Left colon (tissue), 2 donors: ENCODE measurements at places on chromosomes 16 and 17. TPM values are rescaled to one million over a fixed set of nuclear protein-coding genes. Genes with fewer than 3 reads are reported as not detected.

CX3CL1 gene
- total RNA-seq = 4.7 TPM

WFDC1 gene
- 4.3 TPM for total RNA-seq

TP53TG3C gene
- total RNA-seq = not detected

PROCA1 gene
- 1.4 TPM for total RNA-seq

KRTAP17-1 gene
- total RNA-seq = not detected

PPP1R1B gene
- total RNA-seq = 259 TPM

PARD6A gene
- total RNA-seq = 4.4 TPM

CMTM4 gene
- total RNA-seq = 168 TPM

IRF8 gene
- total RNA-seq = 41.9 TPM

HAP1 gene
- 0.73 TPM for total RNA-seq

SENP3 gene
- 30.9 TPM for total RNA-seq

C17orf67 gene
- total RNA-seq = 2.2 TPM

PLXDC1 gene
- total RNA-seq = 2.3 TPM

ATAD5 gene
- total RNA-seq = 3.7 TPM

ASPA gene
- 1.0 TPM for total RNA-seq

TPSG1 gene
- 60.7 TPM for total RNA-seq

FOXN1 gene
- total RNA-seq = 0.64 TPM

DNA sequence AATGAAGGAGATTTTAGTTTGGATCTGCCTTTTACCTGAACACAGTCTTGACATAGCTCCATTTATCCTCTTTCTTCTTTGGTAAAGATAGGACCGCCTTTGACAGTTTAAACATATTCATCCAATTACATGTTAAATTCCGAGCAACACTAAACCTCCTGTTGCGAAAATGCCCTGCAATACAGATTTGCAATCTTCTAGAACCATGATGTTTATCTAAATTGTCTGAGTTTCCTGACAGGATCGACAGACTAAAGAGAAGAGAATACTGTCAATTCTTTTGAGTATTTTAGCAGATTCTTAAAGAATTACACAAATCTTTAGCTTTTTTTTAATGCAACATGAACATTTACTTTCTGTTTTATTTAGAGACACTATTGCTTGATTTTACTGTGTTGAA is 1145.5 kb downstream of the CDH11 start:
- DNase-seq = no peak

GRCh38 chr17:81132197-81132540 is 33.1 kb upstream of the PVALEF start:
- DNase-seq = no peak

DNA sequence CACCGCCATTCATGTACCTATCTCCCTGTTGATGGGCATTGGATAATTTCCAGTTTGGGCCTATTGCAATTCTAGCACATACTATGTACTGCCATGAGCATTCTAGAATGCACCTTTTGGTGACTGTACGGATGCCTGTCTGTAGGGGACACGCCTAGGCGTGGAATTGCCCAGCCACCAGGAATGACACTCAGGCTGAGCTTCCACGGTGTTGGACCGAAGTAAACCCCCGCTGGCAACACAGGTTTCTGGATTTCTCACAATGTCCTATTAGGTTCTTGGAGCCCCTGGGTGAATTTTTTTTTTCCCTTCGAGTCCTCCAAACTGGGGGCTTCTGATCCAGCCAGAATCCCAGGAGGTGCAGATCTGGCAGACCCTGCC is 146.6 kb downstream of the IRF8 start:
- DNase-seq = no peak

- DNase-seq = no peak
These were observed 21.2 kb downstream of the SAP30BP start for GRCh38 chr17:75688209-75688825.

GRCh38 chr16:81647527-81647926 is 131.6 kb upstream of the PLCG2 start:
- DNase-seq = no peak

GRCh38 chr17:46064460-46064859 is 65.4 kb downstream of the STH start:
- DNase-seq = no peak

DNA sequence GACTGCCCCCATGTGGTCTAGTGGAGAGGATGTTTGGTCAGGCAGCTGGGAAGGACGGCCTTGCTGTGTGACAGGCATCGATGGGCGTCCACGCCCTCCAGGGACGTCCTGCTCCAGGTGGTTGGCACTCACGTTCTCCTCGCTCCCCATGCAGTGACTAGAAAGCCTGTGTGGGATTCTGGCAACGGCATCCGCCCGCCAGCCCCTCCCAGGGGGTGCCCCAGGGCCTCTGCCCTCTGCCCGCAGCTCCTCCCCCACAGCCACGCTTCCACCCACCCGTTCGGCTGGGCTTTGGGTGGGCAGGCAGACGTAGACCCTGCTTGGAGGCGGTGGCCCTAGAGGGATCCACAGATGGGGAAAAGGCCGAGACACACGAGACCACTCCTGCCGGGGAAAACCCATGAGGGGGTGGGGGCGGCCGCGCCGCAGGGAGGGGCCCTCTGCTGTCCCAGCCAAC is 4.7 kb upstream of the IL17C start:
- DNase-seq = peak; percentile 72

GRCh38 chr16:51025588-51026290 is 125.3 kb downstream of the SALL1 start:
- no peak for DNase-seq

DNA sequence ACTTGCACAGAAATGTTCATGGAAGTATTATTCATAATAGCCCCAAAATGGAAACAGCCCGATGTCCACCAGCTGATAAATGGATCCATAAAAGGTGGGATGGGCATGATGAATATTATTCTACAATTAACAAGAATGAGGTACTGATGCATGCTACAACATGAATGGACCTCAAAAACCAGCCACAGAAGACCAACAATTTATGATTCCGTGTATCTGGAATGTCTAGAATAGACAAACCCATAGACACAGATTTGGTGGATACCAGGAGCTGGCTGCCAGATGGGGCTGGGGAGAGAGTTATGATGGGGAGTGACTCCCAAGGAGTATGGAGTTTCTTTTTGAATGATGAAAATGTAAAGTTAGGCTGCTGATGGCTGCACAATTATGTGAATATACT is 10.8 kb upstream of the NAGLU start:
- DNase-seq = no peak

GRCh38 chr16:58329135-58329534 is 34.3 kb upstream of the PRSS54 start:
- no peak for DNase-seq

DNA sequence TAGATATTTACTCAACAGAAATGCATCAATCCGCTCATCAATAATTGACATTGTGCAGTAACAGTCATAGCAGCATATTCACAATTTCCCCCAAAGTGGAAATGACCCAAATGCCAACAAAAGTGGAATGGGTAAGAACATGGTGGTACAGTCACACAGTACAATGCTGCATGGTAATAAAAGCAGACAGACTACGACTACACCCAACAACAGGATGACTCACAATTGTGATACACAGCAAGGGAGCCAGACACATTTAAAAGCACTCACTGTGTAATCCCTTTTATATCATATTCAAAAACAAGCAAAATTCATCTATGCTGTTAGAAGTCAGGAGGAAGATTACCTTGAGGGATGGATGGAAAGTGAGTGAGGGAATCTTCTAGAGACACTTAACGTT is 76.5 kb upstream of the NUDT7 start:
- no peak for DNase-seq

- no peak for DNase-seq
These were observed 58.2 kb downstream of the NACA2 start for GRCh38 chr17:61532826-61533225.

DNA sequence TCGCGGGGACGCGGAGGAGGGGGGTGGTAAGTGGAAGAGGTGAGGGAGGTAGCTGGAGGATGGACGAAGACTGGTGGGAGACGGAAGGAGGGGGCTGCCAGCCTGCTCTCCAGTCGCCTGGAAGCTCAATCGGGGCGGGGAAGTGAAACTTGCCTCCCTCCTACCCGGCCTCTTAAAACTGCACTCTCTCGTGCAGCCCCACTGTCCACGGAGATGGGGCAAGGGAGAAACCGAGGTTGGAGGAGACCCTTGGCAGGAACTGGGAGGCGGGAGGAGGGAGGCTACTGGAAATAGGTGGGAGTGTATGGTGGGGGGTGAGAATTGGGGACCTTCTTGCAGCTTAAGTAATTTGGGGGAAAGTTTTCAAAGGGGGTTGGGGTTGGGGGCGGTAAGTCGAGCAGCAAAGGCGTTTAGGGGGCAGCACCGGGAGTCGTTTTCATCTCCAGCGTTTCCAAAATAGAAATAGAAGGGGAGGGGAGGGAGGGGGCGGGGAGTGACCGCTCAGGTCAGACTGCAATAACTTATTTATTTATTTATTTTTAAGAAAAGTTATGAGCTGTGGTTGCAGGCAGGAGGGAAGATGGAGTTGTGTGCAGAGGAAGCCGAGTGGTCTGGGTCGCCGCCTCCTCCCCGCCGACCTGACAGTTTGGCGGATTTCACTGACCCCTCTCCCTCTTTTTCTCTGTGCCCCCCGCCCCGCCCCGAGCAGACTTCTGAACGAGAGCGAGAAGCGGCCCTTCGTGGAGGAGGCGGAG is 1.4 kb downstream of the SOX9 start:
- DNase-seq = peak; percentile 32

- no peak for DNase-seq
These were observed 1.8 kb downstream of the ZSCAN10 start for GRCh38 chr16:3097266-3097665.

GRCh38 chr16:52547004-52547833 is at the start of gene TOX3:
Gene TOX3 (minus strand): TSS chr16:52547143. CDS start chr16:52546723, 420 bp downstream.
- peak; percentile 73 for DNase-seq

DNA sequence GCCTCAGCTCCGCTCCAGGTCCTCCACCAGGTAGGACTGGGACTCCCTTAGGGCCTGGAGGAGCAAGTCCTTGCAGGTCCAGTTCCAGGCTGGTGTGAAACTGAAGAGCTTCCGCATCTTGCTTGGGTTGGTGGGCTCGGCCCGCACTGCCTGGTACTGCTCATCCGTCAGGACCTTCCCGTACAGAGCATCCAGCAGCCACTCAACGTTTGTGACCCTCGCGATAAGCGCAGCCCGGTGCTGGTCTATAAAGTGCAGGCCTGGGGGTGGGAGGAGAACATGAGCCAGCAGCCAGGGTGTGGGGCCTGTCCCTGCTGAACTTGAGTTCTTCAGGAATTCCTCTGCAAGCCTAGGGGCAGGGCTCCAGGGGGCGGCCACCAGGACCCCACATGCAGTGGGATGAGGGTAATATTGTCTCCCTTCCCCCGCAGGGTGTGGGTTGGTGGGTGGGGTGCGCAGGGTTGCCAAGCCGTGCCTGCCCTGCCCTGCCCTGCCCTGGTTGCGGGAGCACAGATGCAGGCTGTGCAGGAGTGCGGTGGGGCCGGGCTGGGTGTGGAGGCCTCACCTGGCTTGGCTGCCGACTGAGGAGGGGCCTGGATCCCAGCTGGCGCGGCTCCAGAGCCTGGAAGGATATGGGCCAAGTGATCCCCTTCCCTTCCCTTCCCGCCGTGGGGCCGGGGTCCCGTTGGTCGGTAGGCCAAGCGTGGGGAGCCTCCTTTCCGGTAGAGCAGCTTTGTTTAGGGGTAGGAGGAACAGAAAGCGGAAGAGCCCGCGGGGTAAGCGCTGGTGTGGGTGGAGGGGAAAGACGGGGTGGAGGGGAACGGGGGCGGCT is 762 bp downstream of the PYCARD start:
- peak; percentile 78 for DNase-seq

GRCh38 chr17:16415031-16415924 is at the start of gene TRPV2:
Gene TRPV2 (plus strand): TSS chr17:16415571. CDS start chr17:16417669, 2,098 bp downstream.
- no peak for DNase-seq

- peak; percentile 95 for DNase-seq
These were observed 55.1 kb downstream of the ZNRF1 start for GRCh38 chr16:75053791-75054555.

DNA sequence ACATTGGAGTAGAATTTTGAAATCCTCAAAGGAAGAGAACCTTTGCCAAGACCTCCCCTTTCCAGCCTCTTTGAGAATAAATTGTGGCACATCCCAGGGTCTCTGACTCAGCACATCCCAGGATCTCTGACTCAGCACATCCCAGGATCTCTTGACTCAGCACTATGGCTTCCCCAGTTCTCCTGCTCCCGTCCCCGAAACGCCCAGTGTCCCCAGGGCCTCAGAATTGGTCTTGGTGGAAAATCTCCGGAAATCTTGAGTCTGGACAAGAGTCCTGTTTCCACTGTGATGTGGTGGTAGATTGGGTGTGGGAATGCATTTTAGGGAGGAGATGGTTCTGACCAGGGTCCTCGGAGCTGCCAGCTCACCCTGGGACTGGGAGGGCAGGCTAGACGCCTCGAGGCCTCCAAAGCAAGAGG is 19.2 kb downstream of the PLXDC1 start:
- no peak for DNase-seq

DNA sequence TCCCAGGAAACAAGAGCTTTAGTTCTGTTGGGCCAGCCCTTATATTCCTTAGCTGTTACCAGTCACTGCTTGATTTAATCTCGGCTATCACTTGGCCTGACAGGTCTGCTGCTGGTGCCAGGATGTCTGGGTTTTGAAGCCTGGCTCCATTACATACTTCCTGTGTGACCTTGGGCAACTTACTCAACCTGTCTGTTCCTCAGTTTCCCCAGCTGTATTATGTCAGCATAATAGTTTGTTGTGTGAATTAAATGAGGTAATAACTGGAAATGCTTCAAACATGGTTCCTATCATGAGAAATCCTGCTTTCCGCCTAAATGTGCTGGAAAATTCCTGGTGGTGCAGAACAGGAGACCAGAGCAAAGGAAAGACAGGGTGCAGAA is 50.6 kb upstream of the STH start:
- DNase-seq = no peak

DNA sequence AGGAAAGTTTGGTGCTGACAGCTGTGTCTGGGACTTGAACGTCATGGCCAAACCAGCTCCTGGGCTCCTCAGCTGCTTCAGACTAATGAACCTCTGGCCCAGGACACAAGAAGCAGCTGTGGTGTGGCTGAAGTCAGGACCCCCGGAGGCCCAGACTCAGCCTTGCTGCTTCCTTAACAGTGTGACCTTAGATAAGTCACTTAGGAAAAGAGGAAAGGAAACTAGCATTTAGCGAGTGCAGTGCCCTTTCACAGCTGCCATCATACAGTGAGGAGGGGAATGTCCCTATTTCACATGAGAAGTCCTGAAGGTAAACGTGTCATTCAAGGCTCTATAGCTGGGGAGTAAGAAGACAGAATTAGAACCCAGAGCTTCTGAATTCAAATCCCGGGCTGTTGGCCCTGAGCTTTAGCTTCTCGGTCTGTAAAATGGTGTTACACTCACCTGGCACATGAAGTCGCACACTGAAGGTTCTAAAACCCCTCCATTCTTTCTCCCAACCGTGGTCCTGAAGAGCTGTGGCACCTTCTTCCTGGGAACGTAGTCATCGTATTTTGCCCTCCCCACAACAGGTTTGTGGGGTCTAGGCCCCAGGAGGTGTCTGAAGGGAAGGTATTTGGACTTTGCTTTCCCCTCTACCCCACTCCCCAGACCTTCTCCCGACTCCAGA is 910 bp upstream of the RAMP2 start:
- DNase-seq = no peak

- DNase-seq = no peak
These were observed 32.7 kb downstream of the VPS53 start for GRCh38 chr17:681738-682529.
